Left renal cortex interstitium (tissue), 4 donors: ENCODE measurements at places on chromosomes 7 and 10. TPM values are rescaled to one million over a fixed set of nuclear protein-coding genes. Genes with fewer than 3 reads are reported as not detected.

DNA sequence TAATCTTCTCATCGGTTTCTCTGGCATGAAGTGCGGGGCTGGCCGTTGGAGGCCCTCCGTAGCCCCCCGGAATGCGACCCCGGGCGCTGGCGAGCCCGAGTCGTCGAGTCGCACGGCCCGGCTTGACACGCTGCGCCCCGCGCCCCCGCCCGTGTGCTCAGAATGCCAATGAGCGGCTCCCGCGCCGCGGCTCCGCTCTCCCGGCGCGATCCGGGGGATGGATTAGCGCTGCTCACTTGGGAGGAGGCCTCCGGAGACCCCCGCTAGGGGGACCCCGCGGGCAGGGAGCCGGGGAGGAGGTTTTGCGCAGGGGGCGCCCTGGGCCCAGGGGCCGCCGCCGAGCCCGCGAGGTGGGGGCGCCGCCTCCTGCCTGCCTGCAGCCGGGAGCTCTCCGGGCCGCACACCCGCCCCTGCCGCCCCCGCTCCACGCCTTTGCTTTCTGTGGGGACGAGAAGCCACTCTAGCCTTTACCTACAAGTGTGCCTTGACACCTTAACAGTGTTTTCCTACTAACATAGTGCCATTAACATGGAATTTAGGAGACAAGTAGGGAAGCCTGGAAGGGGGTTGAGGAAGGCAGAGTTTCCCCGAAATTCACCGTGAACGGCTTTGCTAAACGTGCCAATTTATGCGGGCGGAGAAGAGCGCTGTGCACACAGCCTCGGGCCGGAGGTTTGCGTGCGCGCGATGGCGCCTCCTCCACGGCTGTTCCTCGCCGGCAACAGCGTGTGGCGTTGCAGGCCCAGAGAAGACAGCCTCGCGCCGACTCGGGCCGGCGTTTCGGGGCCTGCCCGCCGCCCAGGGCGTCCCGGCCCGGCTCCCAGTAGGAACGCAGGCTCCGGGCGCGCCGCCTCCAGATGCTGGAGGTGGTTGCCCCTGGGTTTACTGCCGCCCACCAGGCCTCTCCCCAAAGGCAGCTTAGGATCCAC lies 7.1 kb downstream of the SHH start:
- DNase-seq: no peak

DNA sequence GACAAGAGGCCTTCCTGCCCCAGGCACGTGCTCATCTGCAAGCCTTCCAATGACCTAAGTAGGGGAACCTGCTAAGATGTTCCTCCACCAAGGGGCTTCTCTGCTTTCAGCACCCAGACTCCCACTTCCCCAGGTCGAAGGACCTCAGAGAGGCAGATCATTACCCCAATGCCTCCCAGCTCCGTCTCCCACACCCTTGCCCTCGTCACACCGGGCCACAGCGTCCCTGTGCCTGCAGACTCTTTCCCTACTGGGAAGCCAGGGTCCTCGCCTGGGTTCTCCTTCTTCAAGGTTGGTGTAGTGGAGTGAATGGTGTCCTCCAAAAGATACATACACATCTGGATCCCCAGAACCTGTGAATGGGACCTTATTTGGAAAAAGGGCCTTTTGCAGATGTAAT lies 151.9 kb downstream of the UBE2H start:
- DNase-seq: no peak

GRCh38 chr7:47730142-47730541 lies 148.2 kb upstream of the TNS3 start:
- no peak for DNase-seq

DNA sequence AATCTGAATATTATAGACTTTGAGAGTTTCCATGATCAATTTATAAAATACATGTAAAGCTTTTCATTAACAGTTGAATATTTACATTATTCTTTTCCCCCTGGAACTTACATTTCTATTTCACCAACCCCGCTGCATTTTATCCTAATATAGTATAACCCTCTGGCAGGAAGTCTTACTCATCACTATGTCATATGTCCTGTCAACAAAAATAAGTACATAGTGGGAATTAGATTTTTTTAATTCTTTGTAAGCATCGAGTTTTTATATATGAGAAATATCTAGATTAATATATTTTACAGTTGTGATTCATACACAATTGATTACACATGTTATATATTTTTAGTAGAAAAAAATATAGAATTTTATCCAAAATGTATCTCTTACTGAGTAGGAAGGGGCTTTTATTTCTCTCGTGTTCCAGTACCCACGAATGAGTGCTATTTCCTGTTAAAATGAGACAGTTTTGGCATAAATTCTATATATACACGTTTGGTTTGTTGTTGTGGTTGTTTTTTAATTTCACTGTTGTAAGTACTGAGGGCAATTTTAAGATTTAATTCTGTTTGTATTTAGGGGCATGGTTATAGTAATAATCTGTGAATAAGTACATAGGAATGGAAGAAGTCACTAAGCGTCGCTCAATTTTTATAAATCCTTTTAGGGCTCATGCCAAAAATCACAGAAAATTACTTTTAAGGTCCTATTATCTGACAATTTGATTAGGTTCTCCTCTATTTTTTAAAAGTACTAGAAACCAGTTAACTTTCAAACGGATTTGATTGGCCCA lies 87.1 kb downstream of the HECW1 start:
- no peak for DNase-seq

GRCh38 chr10:99266383-99266782 lies 30.7 kb upstream of the HPSE2 start:
- DNase-seq: no peak

MMD2 gene
- polyA plus RNA-seq: 0.13 TPM

LIPJ gene
- 0.31 TPM for polyA plus RNA-seq
